ENCODE measurements at places on chromosomes 2 and 18. TPM values are rescaled to one million over a fixed set of nuclear protein-coding genes. Genes with fewer than 3 reads are reported as not detected.
A peak's percentile ranks its signal among the peaks of the same experiment; 100 is the strongest.

DNA sequence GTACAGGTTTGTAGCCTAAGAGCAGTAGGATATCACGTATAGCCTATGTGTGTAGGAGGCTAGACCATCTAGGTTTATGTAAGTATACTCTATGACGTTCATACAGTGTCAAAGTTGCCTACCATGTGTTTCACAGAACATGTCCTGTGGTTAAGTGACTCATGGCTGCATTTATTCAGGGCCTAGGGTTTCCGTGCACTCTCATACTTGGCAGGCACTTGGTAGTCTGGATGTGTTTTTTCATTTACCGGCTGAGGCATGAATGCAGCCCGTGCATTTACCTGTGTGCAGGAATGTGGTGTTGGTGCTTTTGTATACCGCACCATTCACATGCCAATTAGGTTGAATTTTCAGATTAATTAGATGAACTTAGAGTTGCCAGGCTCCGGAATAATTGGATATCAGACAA is 43.4 kb downstream of the MYL12B start:
- no peaks in the 10 kb centered on the region for H3K36me3 ChIP-seq
- peaks cover 3% of the 10 kb centered on the region for H3K27me3 ChIP-seq
- DNase-seq, result peak; percentile 99
- H3K27ac ChIP-seq, result peak overlapping the region; percentile 17
- peaks cover 8% of the 10 kb centered on the region for H3K4me1 ChIP-seq
- no peak overlapping the region for H3K4me3 ChIP-seq

DNA sequence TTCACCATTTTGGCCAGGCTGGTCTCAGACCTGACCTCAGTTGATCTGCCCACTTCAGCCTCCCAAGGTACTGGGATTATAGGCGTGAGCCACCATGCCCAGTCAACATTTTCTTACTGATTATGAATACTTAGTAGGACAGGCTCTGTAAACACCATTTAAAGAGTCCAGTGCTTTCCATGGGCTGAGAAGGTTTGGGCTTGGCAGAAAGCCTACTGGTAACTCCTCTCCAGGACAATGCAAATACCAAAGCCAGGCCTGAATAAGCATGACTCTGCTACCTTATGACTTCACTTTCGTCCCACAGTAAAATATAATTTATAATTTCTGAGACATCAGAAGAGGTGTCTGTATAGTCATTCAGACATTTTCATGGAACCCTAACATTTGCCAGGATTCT is 60.2 kb upstream of the FAM117B start:
- H3K27ac ChIP-seq, result no peak overlapping the region
- no peak for DNase-seq
- H3K4me3 ChIP-seq, result no peak overlapping the region
- no peaks in the 10 kb centered on the region for H3K36me3 ChIP-seq

DNA sequence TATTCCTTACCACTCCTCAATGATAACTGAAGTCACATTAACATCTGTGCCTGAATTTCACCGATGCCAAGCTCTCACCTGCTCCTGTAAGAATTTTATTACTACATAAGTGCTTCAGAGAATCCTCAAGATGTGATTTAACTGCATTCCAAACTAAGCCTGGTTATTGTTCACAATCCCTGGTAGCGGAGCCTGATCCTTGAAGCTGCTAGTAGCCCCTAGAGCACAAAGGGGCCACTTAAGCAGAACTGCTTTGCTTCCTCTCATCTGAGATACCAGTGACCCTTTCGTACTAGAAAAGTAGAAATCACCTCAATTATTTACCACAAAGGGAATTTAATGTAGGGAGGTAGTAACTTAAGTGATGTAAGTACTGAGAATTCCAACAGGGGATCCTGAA is 529.6 kb downstream of the CPS1 start:
- H3K27ac ChIP-seq, result no peak overlapping the region
- no peaks in the 10 kb centered on the region for H3K27me3 ChIP-seq
- H3K36me3 ChIP-seq, result no peaks in the 10 kb centered on the region
- H3K4me3 ChIP-seq, result no peak overlapping the region
- DNase-seq, result no peak
- no peaks in the 10 kb centered on the region for H3K4me1 ChIP-seq

DNA sequence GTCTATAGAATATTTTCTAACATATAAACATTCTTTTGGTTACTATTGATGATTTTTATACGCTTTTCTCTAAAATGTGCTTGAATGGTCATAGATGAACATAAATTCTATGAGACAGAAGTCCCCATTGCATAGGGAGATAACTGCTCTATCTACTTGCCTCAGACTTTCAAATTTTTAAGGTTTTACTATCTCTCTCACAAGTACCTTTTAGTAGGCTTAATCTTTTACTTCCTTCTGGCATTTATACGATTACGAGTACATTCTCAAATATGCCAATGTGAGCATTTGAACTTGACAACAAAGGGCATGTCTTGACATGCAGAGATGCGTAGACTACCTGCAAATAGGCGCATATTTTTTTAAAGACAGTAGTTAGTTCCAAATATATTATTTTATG is 935.9 kb upstream of the LRATD1 start:
- no peak for DNase-seq
- H3K36me3 ChIP-seq, result no peaks in the 10 kb centered on the region
- H3K4me1 ChIP-seq, result no peaks in the 10 kb centered on the region
- no peak overlapping the region for H3K4me3 ChIP-seq
- no peaks in the 10 kb centered on the region for H3K27me3 ChIP-seq

DNA sequence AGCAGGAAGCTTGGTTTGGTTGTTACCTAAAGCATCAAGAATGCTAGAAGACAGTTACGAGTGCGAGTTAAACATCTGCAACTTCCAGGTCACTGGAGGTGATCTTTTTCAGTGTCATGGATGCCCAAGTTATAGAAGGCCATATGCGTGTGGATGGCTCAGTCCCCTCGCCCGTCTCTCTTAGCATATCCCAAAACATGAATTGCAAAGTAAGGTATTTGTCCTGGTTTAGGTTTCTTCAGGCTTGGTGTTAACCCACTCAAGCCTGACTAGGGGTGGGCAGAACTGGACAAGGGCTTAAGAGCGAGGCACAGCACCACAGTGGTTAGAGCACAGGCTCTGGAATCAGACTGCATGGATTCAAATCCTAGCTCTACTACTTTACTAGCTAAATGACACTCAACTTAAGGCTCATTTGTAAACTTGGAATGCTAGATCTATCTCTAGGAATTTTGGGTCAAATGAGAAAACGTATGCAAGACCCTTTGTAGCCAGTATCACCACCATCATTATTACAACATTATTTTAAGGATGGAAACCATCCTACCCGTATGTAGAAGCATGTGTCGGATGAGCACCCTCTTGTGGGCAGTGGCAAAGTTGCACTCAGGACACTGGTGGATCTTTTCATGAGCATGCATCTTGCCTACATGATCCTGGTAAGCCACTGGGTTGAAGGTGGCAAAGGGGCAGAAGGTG is 11.2 kb downstream of the ZNF142 start:
- H3K27me3 ChIP-seq, result no peaks in the 10 kb centered on the region
- DNase-seq, result peak; percentile 71
- H3K4me3 ChIP-seq, result no peak overlapping the region
- no peak overlapping the region for H3K27ac ChIP-seq
- H3K36me3 ChIP-seq, result peaks cover 17% of the 10 kb centered on the region

- H3K36me3 ChIP-seq, result no peaks in the 10 kb centered on the region
- no peaks in the 10 kb centered on the region for H3K4me1 ChIP-seq
- H3K27me3 ChIP-seq, result no peaks in the 10 kb centered on the region
- no peak overlapping the region for H3K27ac ChIP-seq
- no peak overlapping the region for H3K4me3 ChIP-seq
Observed at GRCh38 chr2:126849991-126850535, 48.6 kb upstream of the TEX51 start.

The FAM237A gene
- total RNA-seq, result not detected

The STPG4 gene
- total RNA-seq, result 0.33 TPM

The DOK6 gene
- total RNA-seq, result 4.0 TPM

The FSHR gene
- not detected for total RNA-seq
